ENCODE measurements at places on chromosomes 5 and 9.

DNA sequence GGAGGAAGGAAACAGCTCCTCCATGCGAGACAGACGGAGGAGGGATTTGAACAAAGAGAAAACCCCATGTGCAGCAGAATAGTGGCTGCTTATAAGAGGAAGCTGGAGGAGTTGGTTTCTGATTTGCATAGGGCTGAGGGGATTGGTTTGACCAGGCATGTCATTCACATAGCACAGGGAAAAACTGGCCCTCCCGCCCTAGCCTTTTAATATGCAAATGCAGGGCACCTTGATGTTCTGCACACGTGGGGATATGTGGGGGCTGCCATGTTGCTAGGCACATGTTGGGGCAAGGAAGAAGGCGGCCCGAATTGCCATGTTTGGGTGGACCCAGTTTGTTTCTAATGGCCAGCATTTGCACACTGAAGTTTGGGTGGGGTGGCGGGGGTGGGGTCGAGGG is 42.2 kb downstream of the OSMR start:
- DNase-seq: no peak

GRCh38 chr9:115715666-115716065 is 437.9 kb upstream of the PAPPA start:
- no peak for DNase-seq

- DNase-seq: no peak
Measured at GRCh38 chr5:123116058-123116457, 27.0 kb downstream of the PRDM6 start.

DNA sequence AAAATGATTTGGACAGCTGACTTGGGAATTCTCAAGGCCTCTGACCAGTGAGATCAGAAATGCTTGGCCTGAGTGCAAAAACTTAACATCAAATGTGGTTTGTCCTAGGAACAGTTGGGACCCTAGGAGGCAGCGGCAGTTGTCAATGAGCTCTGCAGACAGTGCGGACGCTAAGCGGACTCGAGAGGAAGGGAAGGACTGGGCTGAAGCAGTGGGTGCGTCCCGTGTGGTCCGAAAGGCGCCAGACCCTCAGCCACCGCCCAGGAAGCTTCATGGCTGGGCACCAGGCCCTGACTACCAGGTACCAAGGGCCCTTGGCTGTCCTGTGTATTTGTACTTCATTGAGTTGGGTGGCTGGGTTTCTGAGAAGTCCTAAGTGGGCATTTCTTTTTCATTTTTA is 43.7 kb upstream of the POMT1 start:
- no peak for DNase-seq

DNA sequence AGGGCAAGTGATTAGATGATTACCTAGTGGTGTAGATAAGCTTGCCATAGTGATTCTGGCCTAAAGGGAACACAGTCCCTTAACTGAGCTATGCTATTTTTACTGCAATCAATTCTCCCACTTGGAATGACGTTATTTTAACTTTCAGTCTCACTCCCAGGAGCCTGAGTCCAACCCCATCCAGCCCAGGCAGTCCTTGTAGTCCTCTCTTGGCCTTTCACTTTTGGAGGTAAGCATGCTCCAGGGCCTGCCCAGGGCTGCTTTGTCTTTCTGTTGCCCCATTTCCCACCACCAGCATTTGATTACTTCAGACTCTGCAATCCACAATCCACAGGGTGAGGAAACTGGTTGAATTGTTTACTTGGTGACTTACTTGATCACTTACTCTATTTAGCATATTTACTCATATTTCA is 233.0 kb downstream of the CD180 start:
- DNase-seq: no peak

GRCh38 chr9:129402371-129402739 is 218.5 kb downstream of the C9orf50 start:
- DNase-seq: no peak

- DNase-seq: no peak
Measured at GRCh38 chr5:58649716-58650115, 66.8 kb downstream of the RAB3C start.
